Esophagus squamous epithelium (tissue), 5 donors: ENCODE measurements at places on chromosomes 2 and 18.

DNA sequence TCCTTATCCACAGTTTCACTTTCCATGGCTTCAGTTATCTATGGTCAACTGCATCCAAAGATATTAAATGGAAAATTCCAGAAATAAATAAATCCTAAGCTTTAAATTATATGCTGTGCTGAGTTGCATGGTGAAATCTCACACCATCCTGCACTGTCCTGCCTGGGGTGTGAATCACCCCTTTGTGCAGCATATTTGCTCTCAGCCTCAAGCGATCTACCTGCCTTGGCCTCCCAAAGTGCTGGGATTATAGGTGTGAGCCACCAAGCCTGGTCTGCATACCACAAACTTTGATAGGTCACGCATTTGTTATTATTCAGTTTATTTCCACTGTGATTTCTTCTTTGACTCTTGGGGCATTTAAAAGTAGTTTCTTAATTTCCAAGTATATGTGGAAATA, 117.2 kb downstream of the SPIRE1 start:
- DNase-seq = no peak

DNA sequence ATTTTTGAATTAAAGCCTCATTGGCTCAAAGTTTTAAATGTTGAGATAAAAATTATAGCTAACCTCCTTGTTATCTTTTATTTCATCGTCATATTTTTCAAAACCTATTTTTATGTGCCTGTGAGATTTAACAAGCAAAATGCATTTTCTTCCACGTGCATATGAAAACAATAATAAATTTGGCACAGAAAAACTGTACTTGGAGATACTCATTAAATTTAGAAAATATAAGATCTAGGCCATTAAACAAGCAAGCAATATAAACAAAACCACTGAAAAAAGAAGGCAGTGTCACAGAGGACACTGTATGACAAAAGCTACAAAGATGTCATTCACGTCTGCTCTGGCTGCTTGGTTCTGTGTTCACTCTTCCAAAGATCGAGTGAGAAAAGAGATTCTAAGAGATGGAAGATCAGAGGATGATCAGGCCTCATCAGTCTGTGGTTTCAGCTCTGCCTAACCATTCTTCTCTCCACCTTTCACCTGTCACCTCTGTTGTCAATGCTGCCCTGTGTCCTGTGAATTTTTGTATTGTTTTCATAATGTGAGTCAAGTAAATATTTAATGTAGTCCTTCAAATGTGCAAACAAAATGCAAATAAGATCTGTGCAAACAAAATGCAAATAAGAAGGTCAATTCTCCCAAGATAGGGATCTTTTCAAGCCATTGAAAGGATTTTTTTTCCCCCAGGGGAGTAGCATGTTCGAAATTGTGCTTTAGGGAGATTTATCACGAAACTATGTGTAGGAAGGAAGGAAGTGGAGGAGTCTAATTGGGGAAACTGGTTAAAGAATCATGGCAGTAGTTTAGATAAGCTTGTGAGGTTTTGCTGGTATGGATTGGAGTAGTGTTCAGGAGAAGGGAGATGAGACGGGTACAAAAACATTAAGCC, 138.7 kb upstream of the RBMS1 start:
- no peak for DNase-seq

GRCh38 chr2:145284551-145284950, 764.6 kb upstream of the ZEB2 start:
- no peak for DNase-seq

- no peak for DNase-seq
Observed at GRCh38 chr2:111157798-111158197, 37.1 kb downstream of the BCL2L11 start.

GRCh38 chr2:161915121-161915520, 158.9 kb downstream of the DPP4 start:
- DNase-seq = no peak

- no peak for DNase-seq
Observed at GRCh38 chr2:100174026-100174431, 31.6 kb upstream of the AFF3 start.

GRCh38 chr2:168426861-168427260, 29.2 kb upstream of the CERS6 start:
- no peak for DNase-seq

DNA sequence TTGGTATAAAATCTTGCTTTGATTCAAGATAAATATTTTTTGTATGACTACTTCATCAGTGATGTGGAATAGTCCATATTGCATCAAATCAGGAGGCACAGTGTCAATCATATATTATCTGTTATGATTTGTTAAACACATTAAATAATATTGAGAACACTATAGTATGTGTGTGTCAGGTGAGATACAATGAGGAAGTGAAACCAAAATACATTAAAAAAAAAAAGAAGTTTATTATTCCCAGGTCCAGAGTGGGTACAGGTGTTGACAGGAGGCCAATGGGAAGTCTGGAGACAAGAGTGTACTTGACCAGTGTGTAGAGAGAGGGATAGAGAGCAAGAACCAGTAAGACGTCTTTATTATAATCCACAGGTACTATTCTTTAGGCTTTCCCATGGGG, 292.6 kb downstream of the FSIP2 start:
- DNase-seq = no peak

- no peak for DNase-seq
Observed at GRCh38 chr2:54701029-54701428, 22.4 kb upstream of the EML6 start.

DNA sequence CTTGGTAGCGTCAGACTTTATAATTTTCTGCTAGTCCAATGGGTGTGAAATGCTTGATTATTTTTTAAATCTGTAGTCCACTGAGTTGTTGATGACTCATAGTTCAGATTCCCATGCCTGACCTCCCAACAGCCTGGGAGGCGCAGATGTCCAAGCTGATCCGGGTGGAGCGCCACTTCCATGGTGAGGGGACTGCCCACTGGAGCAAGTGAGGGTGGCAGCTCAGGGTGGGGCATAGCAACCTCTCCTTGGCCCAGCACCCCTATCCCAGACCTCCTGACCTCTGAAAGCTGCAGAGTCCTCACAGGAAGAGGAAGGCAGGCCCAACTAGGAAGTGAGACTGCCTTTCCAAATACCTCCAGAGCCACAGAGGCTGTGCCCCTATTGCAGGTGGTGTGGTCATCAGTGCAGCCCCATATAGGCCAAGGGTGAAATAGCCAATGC, 4.4 kb downstream of the MAL start:
- DNase-seq = no peak

GRCh38 chr2:158795195-158795924, at the start of gene DAPL1:
TSS of gene DAPL1 (plus strand) at chr2:158795317. CDS start at chr2:158795373, 56 bp downstream.
- no peak for DNase-seq

GRCh38 chr18:3305933-3306332, 44.0 kb downstream of the MYL12B start:
- no peak for DNase-seq

- DNase-seq = no peak
Observed at GRCh38 chr18:62455222-62455621, 67.6 kb upstream of the ZCCHC2 start.

- DNase-seq = no peak
Observed at GRCh38 chr2:106106622-106107508, 87.2 kb downstream of the UXS1 start.

DNA sequence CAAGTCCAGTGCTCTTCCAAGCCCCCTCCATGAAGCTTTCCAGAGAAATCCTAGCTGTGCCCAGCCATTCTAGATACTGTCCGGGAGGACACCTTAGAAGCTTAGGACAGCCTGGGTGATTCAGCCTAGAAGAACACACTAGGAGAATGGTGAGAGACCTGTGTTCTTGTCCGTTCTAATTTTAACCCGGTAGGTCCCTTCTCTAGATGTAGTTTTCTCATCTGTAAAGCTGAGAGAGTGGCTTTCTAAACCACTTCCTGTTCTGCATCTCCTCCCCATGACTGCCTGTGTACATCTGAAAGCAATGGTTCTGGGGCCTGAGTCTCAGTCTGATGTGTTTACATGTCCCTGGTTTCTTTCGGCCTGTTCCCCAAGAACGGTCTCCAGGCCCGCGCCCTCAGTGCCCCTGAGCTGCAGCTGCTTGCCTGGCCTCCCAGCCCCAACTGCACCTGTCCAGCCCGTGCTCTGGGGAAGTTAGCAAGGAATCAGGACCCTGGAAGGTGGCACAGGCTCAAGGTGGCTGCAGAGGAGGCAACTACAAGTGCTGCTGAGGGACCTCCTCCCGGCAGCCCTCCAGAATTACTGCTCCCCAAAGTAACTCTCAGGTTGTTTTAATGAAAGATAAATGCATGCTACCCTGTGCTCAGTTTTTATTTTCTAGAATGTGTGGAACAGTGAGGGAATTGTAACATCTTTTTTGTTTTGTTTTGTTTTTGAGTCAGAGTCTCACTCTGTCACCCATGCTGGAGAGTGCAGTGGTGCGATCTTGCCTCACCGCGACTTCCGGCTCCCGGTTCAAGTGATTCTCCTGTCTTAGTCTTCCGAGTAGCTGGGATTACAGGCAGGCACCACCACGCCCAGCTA, 105.9 kb downstream of the LBH start:
- DNase-seq = no peak

GRCh38 chr2:136539355-136539754, 226.0 kb upstream of the THSD7B start:
- no peak for DNase-seq

DNA sequence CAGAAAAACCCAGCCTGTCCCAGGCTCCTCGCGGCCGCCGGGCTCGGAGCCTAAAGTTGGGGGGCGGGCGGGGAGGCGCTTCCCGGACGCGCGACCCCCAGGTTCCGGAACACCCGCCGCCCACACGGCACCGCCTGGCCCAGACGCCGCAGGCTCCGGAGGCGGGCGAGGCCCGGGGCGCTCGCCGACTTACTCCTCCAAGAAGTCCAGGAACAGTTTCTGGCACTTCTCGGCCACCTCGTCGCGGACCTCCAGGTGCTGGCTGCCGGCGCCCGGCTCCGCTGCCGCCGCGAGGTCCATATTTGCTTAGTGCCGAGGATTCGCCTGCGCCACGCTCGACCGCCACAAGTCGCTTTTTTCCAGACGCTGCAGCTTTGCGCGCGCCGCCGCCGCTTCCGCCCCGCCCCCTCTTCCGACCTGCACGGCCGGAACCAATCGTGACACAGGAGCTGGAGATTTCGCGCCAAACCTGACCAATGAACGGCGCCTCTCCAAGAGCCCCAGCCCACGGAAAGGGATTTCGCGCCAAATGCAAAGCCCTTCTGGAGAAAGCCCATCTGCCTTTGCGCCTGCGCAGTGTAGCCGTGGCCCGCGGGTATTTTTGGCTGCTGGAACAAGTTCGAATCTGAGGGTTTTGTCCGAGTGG, at the start of gene MCM6:
Gene MCM6, minus strand, starts transcription at position 378 of the 646 bp plus-strand sequence. Its CDS starts 78 bp downstream, at position 300.
- DNase-seq = peak; percentile 77

GRCh38 chr2:237422309-237422708, 8.3 kb upstream of the COL6A3 start:
- DNase-seq = no peak

GRCh38 chr2:30775833-30776232, 31.4 kb downstream of the CAPN13 start:
- DNase-seq = no peak

GRCh38 chr2:65503746-65504145, 71.3 kb upstream of the SPRED2 start:
- no peak for DNase-seq

DNA sequence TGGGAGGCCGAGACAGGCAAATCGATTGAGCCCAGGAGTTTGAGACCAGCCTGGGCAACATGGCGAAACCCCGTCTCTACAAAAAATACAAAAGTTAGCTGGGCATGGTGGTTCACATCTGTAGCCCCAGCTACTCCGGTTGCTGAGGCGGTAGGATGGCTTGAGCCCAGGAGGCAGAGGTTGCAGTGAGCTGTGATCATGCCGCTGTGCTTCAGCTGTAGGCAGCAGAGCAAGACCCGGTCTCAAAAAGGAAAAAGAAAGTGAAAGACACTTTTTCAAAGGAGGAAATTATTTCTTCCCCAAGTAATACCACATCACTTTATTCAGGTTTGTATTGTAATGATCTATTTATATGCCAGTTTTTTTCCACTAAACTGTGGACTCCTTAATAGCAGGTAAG, 35.7 kb upstream of the TAF4B start:
- no peak for DNase-seq
